Heart right ventricle (tissue), 16 donors: ENCODE measurements at places on chromosomes 7 and 10. TPM values are rescaled to one million over a fixed set of nuclear protein-coding genes. Genes with fewer than 3 reads are reported as not detected.

Gene OR2A5
- not detected for total RNA-seq

Gene FGL2
- 41.3 TPM for total RNA-seq

Gene PCDH15
- total RNA-seq: 0.37 TPM

GRCh38 chr7:49400891-49401550 is 372.4 kb upstream of the VWC2 start:
- no peak overlapping the region for H3K4me3 ChIP-seq
- no peaks in the 10 kb centered on the region for H3K36me3 ChIP-seq
- no peak overlapping the region for H3K27ac ChIP-seq
- DNase-seq: no peak
- no peaks in the 10 kb centered on the region for H3K4me1 ChIP-seq

DNA sequence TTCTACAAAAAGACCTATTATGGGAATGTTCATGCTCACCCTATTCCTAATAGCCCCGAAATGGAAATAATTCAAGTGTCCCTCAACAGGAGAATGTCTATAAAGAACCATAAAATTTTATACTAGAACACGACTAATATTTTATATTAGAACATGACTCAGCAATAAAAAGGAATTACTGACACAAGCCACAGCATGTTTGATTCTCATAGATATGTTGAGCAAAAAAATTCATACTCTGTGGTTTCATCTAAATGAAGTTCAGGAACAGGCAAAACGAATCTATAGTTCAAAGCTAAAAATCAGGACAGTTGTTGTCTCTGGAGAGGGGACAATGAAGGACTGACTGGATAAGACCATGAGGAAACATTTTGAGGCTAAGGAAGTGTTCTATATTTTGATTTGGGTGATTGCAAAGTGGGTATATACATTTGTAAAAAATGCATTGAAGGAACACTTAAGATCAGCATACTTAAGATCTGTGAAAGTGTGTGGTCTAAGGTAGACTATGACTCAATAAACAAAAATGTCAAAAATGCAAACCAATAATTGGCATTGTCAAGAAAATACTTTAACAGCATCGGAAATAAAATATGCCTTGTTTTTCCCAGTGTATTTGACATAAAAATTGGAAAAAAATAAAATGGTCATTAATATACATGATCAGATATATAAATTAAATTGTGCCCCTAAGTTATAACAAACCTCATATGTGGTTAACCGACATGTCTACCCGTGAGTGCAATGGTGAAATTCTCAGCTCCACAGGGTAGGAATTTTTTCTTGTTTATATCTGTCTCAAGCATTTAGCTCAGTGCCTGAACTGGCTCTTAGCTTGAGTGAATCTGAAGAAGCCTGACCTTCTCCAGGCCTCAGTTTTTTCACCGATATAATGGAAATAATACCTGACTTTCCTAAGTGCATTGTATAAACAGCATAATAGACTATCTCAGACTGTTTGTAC is 124.9 kb upstream of the CTTNBP2 start:
- H3K36me3 ChIP-seq: no peaks in the 10 kb centered on the region
- no peak overlapping the region for H3K4me3 ChIP-seq
- DNase-seq: no peak
- H3K27ac ChIP-seq: no peak overlapping the region
- no peaks in the 10 kb centered on the region for H3K27me3 ChIP-seq

DNA sequence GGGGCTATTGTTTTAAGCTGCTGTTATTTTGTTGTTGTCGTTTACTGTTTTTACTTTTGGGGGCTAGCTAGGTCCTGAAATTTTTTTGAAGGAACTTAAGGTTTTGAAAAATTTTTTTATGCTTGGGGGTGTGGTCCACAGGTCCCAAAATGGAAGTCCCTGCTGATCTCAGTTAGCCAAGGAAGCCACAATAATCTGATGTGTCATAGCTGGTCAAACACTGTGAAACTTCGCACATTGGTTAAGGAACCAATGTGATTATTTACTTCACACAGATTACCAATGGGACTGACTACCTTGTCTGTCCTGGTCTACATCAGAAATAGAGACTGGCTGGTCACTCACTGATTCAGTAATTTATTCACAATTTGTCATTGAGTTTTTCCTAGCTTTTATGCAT is 29.5 kb upstream of the HYCC1 start:
- H3K27me3 ChIP-seq: no peaks in the 10 kb centered on the region
- no peak for DNase-seq
- H3K36me3 ChIP-seq: no peaks in the 10 kb centered on the region
- no peak overlapping the region for H3K4me3 ChIP-seq

DNA sequence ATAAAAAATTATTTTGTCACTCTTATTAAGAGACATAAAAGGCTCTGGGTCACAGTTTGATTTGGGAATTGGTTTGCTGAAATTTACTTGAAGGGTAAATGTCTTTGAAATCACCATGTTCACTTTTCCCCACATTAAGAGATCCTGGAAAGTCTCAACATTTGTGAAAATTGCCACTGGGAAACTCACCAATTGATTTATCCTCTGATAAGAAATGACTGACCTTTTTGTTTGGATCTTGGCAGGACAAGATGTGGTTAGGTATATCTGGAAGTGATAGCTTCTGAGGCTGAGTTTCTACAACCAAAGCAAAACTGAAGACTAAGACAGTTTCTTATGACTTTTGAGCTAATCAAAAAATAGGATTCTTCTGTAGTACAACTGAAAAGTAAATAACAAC is 107.1 kb upstream of the TMEM106B start:
- H3K27me3 ChIP-seq: no peaks in the 10 kb centered on the region
- H3K4me3 ChIP-seq: no peak overlapping the region
- no peak for DNase-seq
- no peaks in the 10 kb centered on the region for H3K4me1 ChIP-seq

DNA sequence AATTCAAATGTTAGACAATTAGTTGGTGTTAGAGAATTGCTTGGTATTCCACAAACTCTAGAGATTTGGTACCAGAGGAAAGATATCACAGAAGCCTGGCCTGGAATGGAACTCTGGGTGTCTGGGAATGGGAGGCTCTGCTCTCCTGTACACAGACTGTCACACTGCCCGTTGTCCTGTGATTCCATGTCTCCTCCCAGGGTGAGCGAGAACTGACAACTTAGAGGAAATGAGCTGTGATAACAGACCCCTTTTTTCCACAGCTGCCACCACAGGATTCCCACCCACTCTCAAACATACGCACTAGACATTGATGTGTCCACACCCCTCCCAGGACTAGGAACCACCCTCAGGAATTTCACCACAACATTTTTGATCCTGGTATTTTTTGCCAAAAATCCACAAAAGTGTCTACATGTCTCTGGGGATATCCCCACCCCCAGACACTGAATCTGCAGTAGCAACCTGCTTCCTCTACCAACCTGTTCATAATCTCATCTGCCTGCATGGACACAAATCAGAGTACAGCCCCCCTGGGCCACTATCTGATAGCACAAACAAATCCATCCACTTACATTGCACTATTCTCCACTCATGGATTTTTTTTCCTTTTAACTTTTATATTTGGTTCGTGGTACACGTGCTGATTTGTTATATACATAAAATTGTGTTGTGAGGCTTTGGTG is 4.7 kb downstream of the ZNF273 start:
- H3K4me1 ChIP-seq: peaks cover 17% of the 10 kb centered on the region
- no peak for DNase-seq

GRCh38 chr10:110181911-110182310 is 25.5 kb upstream of the MXI1 start:
- H3K36me3 ChIP-seq: no peaks in the 10 kb centered on the region
- no peak overlapping the region for H3K27ac ChIP-seq
- no peaks in the 10 kb centered on the region for H3K27me3 ChIP-seq
- no peaks in the 10 kb centered on the region for H3K4me1 ChIP-seq

- H3K27me3 ChIP-seq: no peaks in the 10 kb centered on the region
- H3K4me3 ChIP-seq: no peak overlapping the region
- H3K27ac ChIP-seq: no peak overlapping the region
- H3K36me3 ChIP-seq: no peaks in the 10 kb centered on the region
Measured at GRCh38 chr7:140214075-140214684, 37.4 kb upstream of the KDM7A start.
